ENCODE measurements at places on chromosomes 16 and 17. TPM values are rescaled to one million over a fixed set of nuclear protein-coding genes. Genes with fewer than 3 reads are reported as not detected.

- DNase-seq: no peak
These were observed 12.5 kb upstream of the CIBAR2 start for GRCh38 chr16:85124636-85125346.

- no peak for DNase-seq
These were observed 4.1 kb upstream of the MPO start for GRCh38 chr17:58284613-58285421.

GRCh38 chr17:15384142-15384787, 42.9 kb upstream of the TEKT3 start:
- DNase-seq: peak; percentile 77

DNA sequence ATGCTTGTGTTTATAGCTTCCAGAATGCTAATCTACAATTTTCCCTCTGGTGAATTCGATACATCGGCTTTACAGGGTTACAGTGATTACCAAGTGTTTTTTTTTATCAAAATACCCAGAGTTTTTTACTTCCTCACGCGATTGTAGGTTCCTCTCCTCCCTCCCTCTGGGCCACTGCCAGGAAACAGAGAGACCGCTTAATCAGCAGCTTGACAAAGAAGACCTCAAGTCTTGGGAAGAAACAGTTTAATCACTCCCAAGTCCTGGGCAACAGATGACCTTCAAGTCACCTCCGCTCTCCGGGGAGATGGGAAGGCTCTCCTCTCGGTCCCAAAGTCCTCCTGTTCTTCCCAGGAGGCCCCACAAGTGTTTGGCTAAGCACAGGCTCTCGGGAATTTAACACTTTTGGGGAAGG, 23.5 kb downstream of the SMTNL2 start:
- DNase-seq: peak; percentile 67

DNA sequence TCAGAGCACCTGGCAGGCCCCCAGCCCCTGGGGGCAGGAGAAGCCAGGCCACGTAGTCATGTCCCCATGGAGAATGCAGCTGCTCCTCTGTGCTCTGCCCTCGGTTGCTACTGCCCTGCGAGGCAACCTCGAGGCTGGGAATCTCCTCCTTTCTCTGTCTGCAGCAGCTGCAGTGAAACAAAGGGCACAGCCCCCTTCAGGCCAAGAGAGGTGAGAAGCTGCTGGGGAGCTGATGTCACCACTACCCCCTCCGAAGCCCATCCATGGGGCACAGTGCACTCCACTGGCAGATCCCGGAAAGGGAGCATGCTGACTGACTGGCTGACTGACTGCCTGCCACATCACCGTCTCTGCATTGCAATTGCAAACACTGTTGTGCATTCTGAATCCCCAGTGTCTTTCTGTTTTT, 103.7 kb downstream of the GRIN2A start:
- DNase-seq: no peak

- DNase-seq: no peak
These were observed 114.0 kb upstream of the GOT2 start for GRCh38 chr16:58847902-58848661.

- no peak for DNase-seq
These were observed 208.1 kb downstream of the COPRS start for GRCh38 chr17:31650756-31651520.

DNA sequence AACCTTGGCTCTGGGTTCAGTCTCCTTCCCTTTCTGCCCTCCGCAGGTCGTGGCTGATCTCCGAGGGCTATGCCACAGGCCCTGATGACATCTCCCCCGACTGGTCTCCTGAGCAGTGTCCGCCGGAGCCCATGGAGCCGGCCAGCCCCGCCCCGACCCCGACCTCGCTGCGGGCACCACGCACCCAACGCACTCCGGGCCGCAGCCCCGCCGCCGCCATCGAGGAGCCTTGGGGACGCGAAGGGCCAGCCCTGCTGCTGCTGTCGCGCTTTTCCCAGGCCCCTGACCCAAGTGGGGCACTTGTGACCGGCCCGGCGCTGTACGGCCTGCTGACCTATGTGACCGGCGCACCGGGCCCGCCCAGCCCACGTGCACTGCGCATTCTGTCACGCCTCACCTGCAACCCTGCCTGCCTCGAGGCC, 5.1 kb downstream of the ARMC5 start:
- DNase-seq: no peak

DNA sequence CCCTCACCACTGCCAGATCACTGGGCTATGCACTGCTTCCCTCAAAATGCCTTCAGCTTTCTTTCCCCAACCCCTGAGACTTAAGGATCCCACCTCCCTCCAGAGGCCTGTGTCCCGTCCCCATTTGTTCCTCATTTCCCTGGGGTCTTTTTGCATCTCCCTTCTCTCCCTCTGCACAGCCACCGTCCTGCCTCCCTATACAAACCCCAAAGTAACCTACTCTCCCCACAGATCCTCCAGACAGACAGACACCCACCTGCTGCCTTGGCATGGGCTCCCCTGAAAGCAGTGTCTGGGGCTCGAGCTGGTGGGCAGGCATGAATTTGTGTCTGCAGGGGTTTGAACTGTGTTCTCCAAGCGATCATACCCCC, 69.4 kb upstream of the TNRC6C start:
- no peak for DNase-seq

DNA sequence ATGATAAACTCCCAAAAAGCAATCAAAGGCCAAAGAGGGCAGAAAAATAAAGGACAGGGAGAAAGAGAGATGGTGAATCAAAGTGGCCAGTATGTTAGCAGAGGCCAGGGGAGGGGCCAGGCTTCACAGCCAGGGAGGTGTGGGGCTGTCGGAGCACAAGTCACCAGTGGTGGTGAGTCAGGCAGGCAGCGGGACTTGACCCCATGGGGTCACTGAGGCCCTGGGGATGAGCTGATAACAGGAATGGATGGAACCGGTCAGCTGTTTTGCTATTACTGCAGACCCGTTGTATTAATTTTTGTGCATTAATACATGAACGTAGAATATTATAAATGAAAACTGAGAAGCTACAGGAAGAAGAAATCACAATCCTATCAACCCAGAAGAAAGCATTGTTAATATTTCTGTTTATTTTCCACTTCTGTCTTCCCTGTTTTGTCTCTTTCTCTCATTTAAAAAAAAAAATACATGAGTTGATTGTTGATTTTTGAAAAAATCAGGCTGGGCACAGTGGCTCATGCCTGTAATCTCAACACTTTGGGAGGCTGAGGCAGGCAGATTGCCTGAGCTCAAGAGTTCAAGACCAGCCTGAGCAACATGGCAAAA, 106.9 kb downstream of the SOCS1 start:
- DNase-seq: no peak

DNA sequence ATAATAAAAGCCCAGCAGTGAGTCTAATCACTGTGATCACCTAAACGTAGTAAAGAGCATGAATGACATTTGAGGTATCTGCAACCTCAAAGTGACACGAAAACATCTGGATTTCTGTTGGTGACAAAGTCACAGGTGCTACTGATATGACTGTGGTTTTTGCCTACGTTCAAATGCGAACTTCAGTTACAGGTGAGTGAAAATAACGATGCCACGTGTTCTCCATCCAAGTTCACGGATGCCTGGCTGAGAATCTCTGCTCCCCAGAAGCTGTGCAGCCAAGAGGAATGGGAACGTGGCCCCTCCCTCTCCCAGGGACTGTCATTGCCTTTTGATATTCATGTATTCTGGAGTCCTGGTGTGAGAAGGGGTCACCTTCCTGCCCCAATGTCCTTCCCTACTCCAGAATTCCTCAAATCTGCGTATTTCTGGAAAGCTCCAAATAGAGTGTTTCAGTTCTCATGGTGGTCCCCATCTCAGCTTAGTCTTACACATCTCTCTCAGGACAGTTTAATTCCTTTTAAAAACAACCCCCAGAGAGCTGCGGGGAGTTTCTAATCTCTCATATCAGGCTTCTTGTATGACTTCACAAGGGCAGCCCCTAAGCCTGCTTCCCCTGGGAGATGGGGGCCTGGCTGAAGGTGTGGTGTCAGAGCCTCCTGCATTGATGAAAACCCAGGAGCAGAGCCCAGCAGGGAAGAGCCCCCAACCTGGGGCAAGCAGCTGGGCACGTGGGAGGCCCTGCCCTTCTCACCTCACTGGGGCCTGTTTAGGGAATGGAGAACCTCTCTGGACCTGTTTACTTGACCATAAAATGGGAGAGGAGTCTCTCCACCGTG, 25.8 kb downstream of the PIK3R5 start:
- DNase-seq: no peak

- DNase-seq: no peak
These were observed 1.9 kb downstream of the MYL11 start for GRCh38 chr16:30376461-30376902.

DNA sequence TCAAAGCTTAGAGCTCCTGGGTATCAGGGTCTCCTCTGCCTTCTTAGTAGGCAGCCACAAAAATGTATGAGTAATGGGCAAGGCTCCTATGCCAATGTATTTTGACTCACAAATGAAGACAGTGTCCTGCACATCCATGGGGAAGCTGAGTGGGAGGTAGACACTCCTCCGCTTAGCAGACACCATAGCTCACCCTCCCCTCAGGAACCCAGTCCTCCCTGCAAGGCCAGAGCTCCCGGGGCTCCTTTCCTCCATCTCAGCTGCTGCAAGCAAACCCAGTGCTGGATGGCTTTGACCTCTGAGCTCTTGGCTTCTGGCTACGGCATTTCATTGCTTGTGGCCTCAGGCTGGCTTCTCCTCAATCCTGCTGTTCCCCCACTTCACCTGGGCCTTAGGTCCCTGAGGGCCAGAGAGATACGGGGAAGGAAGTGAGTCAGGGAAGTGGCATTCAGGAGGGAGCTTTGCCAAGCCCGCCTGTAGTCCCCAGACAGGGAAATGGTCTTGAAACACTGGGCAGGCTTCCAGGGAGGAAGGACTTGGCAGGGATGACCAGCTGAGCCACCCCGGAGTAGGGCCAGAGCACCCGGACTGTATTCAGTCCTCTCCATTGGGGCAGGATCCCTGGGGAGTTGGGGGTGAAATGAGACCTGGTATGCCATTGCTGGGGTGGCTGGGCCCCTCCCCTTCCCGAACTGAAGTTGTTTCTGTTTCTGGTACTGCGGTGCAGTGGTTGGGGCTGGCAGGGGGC, 4.5 kb downstream of the ABCC3 start:
- DNase-seq: peak; percentile 95

GRCh38 chr16:84340325-84341040, 27.9 kb upstream of the ATP2C2 start:
- no peak for DNase-seq

GRCh38 chr17:14361945-14362508, 61.1 kb downstream of the HS3ST3B1 start:
- DNase-seq: no peak

DNA sequence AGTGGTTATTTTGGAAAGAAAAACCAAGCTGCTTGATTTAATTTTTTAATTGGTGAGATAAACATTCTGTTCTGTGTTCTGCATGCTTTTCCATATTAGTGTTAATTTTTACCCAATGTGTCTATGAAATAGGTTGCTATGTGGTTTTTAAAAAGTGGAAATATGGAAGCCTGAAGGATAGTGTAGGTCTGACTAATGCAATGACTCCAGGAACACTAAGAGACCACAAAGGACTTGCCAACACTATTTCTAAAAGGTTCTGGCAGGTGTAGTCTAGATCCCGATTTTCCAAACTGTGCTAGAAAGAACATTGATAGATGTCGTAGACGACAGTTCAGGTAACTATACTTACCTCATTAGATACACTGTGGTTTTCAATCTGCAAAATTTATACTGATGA, 877.4 kb upstream of the GOT2 start:
- DNase-seq: no peak

DNA sequence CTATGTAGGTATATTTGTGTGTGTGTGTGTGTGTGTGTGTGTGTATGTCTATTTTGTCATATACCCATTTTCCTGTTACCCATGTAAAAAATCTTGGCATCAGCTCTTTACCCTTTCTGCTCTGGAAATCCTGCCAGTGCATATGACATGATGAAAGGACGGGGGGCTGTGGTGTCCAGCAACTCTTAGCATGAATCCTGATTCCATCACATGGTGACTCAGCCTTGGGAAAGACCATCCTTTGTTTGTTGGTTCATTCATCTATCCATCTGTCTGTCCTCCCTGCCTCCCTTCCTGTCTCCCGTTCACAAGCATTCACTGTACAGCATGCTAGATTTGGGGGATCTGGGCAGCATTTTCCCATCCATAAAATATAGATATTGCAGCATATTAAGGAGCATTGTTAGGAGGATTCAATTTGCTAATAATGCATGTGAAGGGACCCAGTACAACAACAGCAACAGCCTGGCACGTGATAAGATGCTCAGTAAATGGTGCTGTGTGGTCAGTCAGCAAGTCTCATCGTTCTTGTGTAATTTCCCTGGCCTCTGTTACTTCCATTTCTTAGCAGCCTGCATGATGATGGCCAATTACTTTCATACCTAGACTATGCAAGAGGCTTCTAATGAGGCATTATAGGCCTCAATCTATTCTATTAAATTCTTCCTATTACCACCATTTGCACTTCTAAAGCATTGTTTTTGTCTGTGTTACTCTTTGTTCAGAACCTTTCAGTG, 191.0 kb downstream of the PRKCA start:
- DNase-seq: peak; percentile 71

GRCh38 chr17:41492771-41493170, 3.1 kb upstream of the KRT36 start:
- DNase-seq: peak; percentile 31

DNA sequence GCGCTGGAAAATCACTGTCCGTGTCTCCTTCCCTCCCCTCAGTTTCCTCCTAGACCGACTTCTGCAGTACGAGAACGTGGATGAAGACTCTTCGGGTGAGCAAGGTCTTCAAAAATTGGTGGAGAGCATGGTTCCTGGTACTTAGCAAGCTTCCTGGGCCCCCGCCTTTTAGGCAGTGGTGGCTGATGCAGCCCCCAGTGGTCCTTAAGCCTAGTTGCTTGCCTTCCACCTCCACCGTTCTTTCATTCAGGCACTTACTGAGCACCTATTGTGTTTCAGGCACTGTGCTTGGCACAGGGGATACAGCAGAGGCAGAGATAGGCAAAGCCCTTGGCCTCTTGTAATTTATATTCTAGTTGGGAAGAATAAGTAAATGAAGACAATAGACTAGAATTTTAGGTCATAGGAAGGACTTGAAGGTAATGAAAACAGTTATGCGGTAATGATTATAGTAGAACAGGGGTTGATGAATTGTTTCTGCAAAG, 767 bp downstream of the INO80E start:
- DNase-seq: no peak

The KRT32 gene
- total RNA-seq: under 0.01 TPM

The PPP4C gene
- total RNA-seq: 134 TPM

The ASIC2 gene
- total RNA-seq: 0.50 TPM

The CAVIN1 gene
- 372 TPM for total RNA-seq

The HS3ST6 gene
- total RNA-seq: not detected

The PRDM7 gene
- total RNA-seq: not detected

The G6PC1 gene
- not detected for total RNA-seq

The NPIPA3 gene
- total RNA-seq: 0.77 TPM
